Activated naive CD8-positive, alpha-beta T cell treated with anti-CD3 and anti-CD28 coated beads, Interleukin-2, amount 10 ng/mL, durations not matched to agents 7 days and 5 days (primary cell): ENCODE measurements at places on chromosomes 6 and 20. TPM values are rescaled to one million over a fixed set of nuclear protein-coding genes. Genes with fewer than 3 reads are reported as not detected.

- no peak for DNase-seq
Measured at GRCh38 chr6:155530219-155530834, 74.7 kb upstream of the NOX3 start.

The ALDH5A1 gene
- total RNA-seq: 6.9 TPM

DNA sequence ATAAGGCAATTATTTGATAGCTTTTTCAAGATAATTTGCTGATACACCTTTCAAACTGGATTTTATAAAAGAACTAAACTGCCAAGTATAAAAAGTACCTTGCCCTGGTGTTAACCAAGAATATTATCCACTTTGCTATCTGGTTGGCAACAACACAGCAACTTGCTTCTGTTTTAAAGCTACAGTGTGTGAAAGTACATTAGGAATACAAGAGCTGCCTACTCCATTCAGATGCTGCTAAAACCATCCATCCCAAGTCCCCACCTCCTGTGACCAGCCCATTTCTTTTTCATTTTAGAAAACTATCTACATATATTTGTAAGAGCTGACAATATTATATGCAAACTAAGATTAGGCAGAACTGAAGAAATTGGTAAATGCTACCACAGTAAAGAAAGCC lies 12.8 kb downstream of the CLDN20 start:
- DNase-seq: no peak

GRCh38 chr6:134640975-134641429 lies 308.9 kb downstream of the ALDH8A1 start:
- DNase-seq: peak; percentile 60

The OLIG3 gene
- not detected for total RNA-seq

DNA sequence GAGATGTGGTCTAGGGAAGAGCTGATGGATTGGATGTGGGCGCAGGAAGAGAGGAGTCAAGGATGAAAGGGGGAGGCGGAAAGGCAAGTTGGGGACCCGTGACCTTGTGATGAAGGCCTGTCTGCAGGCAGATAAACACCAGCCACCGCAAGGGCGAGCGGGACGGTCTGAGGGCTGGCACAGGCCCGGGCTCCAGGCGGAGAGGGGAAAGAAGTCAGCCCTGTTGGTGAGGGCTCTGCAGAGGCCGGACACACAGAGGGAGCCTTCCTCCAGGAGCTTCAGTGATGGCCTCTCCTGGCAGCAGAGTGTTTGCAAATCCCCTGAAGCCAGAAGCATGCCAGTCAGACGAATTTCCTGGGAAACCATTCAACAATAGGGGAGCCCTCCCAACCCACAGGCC lies 112.2 kb downstream of the ZDHHC14 start:
- no peak for DNase-seq

The PERP gene
- 3.9 TPM for total RNA-seq

The IRAK1BP1 gene
- total RNA-seq: 3.0 TPM

GRCh38 chr6:169146521-169146920 lies 107.1 kb downstream of the THBS2 start:
- no peak for DNase-seq

DNA sequence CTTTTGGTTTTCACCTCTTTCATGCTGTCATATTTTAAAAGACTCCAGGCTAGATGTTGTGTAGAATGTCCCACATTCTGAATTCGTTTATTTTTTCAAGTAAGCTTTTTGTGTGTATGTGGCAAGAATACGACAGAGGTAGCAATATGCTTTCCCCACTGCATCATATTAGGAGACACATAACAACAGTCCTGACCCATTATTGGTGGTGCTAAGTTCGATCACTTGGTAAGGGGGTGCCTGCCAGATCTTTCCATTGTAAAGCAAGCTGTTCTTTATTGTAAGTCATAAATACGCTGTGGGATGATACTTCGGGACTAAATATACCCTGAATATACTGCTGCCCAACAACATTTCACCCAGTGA lies 588 bp upstream of the NCOA3 start:
- no peak for DNase-seq

- no peak for DNase-seq
Measured at GRCh38 chr6:95636552-95637431, 59.5 kb downstream of the MANEA start.

GRCh38 chr6:35317483-35318195 lies 20.0 kb downstream of the DEF6 start:
- DNase-seq: no peak

- DNase-seq: no peak
Measured at GRCh38 chr6:150167479-150167873, 24.6 kb downstream of the PPP1R14C start.

DNA sequence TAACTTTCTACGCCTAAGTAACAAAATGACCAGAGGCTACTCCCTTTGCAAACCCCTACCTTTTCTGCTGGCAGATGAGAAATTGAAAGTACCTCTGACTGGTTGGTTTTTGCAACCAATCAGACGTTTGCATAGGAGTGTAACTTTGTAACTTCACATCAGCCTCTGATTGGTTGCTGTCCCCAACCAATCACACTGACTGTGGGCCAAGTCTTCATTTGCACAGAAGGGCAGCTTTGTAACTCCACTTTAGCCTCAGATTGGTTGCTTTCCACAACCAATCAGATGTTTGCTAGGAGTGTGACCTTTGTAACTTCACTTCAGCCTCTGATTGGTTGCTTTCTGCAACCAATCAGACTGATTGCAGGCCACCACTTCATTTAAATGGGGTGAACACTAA lies 89.1 kb downstream of the ME1 start:
- DNase-seq: no peak

GRCh38 chr6:23704479-23705052 lies 421.4 kb upstream of the NRSN1 start:
- no peak for DNase-seq

DNA sequence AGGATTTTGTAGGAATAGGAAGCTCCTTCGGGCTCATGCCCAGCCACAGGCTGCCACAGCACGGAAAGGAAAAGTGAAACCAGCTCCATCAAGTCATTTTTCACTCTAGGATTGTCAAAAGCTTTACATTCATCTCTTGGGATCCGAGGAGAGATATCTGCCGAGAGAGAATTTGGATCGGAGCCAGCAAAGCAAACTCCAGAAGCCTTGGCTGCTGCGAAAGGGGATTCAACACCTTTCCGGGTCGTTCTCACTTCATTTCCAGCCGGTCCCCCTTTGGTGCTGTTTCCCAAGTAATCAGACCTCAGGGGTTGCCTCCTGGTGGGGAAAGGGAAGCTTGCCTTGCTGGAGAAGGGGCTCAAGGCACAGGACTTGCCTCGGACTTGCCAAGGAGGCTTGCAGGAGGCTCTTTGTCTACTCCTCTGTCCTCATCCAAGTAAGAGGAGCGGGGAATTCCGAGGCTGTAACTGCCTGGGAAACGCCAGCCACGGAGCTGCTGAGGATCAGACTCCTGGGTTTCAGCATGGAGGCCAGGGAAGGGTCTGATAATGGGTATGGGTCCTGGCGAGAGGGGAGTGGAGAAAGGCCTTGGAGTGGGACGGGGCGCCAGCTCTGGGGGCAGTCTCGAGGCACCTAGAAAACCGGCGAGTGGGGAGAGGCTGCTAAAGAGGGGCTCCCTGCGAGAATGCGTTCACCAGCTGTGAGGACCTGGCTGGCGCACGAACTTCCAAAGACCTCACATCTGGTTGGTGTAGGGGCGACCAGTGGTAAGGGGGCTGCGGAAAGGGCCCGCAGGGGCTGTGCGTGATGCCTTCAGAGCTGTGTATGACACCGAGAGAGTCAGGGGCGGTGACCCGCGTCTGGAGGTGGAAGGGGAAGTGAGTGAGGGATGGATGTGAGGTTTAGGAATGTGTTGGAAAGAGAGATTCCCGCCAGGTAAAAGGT lies 702 bp downstream of the ETV7 start:
- peak; percentile 51 for DNase-seq

DNA sequence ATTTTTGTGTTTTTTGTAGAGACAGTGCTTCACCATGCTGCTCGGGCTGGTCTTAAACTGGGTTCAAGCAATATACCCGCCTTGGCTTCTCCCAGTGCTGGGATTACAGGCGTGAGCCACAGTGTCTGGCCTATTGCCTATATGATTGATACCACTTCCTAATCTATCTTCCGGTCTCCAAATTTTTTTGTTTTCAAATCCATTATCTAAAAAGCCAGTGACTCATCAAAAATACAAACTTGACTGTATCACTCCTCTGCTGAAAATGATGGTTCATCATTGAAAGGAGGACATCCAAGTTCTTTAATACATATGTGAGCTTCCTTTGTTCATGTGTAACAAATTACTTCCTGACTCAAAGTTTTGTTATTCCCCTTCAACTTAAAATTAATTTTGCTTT lies 35.5 kb downstream of the FAM8A1 start:
- DNase-seq: no peak

DNA sequence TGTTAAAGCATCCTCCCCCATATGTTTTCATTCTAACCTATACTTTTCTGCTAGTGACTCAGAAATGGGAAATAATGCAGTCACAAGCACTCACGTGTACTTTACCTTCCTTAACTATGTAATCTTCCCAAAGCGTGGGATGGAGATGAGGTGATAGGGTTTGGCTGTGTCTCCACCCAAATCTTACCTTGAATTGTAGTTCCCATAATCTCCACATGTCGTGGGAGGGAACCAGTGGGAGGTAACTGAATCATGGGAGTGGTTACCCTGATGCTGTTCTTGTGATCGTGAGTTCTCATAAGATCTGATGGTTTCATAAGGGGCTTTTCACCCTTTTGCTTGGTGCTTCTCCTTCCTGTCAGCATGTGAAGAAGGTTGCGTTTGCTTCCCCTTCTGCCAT lies 35.4 kb downstream of the AGPAT4 start:
- no peak for DNase-seq

- DNase-seq: no peak
Measured at GRCh38 chr6:15770347-15771143, 107.7 kb upstream of the DTNBP1 start.
